ENCODE measurements at places on chromosomes 2 and 18. TPM values are rescaled to one million over a fixed set of nuclear protein-coding genes. Genes with fewer than 3 reads are reported as not detected.

DNA sequence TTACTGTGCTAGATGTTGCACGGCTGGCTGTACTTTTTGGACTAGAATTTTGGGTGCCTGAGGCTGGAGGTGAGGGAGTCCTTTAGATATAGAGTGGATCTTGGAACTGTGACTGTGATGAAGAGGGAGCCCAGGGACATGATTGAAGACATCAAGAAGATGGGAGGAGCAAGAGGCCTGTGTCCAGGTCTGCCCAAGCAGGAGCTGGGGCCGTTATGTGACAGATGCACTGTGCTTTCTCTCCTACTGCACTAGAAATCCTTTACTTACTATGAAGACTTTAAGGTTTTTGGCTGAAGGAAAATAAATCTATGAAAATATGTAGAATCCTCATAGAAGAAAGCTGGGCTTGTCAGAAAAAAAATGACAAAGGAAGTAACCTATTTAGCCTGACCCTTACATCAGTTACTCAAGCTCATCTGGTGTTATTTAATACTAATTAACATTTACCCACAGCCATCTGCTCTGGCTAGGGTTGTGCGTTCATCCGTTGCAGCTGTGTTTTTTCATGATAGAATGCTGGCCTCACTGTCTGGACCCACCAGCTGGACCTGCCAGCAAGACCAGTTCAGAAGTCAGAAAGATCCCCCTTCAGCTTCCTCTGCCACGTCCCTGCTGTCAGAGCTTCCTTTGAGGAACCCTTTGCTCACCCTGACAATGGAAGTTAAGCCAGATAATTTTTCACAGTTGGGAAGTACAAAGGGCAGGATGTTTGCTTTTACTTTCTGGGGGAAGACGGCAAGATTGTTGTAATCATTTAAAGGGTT, 16.7 kb downstream of the TSN start:
- DNase-seq = no peak

DNA sequence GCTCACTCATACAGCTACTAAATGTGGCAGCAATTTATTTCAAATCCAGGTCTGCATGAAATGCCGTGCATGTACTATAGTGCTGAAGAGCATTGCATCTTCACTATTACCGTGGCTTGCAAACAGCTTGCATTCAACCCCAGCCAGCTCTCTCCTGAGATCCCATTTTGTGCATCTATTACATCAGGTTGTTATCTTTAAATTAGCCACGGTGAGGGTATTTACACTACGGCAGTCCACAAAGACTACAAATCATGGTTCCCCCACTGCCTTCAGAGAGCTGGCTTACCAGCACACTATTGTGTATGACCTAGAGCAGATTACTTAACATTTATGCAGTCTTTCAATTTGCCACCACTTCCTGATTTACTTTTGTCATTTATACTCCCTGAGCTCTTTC, 621.3 kb upstream of the LRATD1 start:
- no peak for DNase-seq

DNA sequence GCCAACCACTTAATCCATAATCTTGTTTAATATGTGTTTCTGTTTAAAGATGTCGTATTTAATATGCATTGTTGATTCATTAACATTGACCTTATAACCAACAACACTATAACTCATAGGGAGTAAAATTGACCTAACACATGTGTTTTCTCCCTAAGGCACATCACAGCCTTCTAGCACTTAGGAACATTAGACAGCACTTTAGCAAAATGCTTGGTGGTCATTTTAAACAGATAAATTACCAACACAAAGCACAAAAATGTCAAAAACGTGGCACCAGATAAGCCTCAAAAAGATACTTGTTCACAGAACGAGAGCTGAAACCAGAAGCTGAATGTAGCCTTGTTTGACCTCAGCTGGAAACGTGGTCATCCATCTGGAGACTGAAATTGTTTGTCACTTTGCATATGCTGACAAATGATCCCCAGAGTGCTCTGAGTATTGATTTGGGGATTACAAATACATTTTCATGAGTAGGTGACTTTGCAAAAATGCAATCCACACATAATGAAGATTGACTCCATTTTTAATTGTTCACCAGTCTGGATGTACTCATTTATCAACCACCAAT, 139.2 kb downstream of the CCDC102B start:
- DNase-seq = no peak

GRCh38 chr2:174331595-174332216, 3.0 kb upstream of the SP9 start:
- DNase-seq = no peak

- DNase-seq = no peak
Measured at GRCh38 chr18:32287249-32287648, 97.4 kb downstream of the MEP1B start.

GRCh38 chr2:204437408-204437807, 107.9 kb upstream of the PARD3B start:
- no peak for DNase-seq

- no peak for DNase-seq
Measured at GRCh38 chr2:199378948-199379650, 78.6 kb downstream of the SATB2 start.

The ADAM23 gene
- 0.79 TPM for total RNA-seq

Measured in left colon (tissue), 2 donors.